ENCODE measurements at places on chromosomes 7 and 10. TPM values are rescaled to one million over a fixed set of nuclear protein-coding genes. Genes with fewer than 3 reads are reported as not detected.

Gene ZNF783
- 17.6 TPM for total RNA-seq

Gene GALNT17
- 1.2 TPM for total RNA-seq

GRCh38 chr7:51601461-51601860 is 284.9 kb upstream of the COBL start:
- no peak for DNase-seq
- H3K27me3 ChIP-seq: no peaks in the 10 kb centered on the region
- no peak overlapping the region for H3K27ac ChIP-seq
- no peak overlapping the region for H3K4me3 ChIP-seq
- H3K36me3 ChIP-seq: no peaks in the 10 kb centered on the region

DNA sequence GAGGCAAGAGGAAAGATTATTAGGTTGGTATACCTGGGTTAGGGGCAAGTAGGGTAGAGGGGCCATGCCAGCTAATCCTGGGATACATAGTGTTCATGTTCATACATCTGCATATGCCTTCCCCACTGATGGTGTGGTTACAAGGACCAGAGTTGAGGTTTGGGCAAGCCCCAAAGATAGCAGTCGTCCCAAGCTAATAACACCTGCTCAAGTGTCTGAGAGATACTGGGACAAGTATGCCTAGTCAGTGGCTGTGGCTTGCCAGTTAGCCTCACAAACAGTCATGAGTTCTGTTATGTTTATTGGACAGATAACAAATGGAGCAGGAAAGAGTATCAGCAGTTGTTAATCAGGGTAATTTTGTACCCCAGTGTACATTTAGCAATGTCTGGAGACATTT is 139.6 kb downstream of the ADAM22 start:
- H3K27ac ChIP-seq: no peak overlapping the region
- DNase-seq: no peak
- H3K36me3 ChIP-seq: no peaks in the 10 kb centered on the region
- no peak overlapping the region for H3K4me3 ChIP-seq
- no peaks in the 10 kb centered on the region for H3K27me3 ChIP-seq
- H3K4me1 ChIP-seq: no peaks in the 10 kb centered on the region

Gene TRIL
- total RNA-seq: 8.2 TPM

- no peak overlapping the region for H3K27ac ChIP-seq
- peak overlapping the region; percentile 57 for H3K4me3 ChIP-seq
- no peaks in the 10 kb centered on the region for H3K27me3 ChIP-seq
- DNase-seq: no peak
- H3K4me1 ChIP-seq: no peaks in the 10 kb centered on the region
- no peaks in the 10 kb centered on the region for H3K36me3 ChIP-seq
These were observed 501 bp downstream of the TFPI2 start for GRCh38 chr7:93890041-93890463.

Gene SKIDA1
- 0.59 TPM for total RNA-seq

DNA sequence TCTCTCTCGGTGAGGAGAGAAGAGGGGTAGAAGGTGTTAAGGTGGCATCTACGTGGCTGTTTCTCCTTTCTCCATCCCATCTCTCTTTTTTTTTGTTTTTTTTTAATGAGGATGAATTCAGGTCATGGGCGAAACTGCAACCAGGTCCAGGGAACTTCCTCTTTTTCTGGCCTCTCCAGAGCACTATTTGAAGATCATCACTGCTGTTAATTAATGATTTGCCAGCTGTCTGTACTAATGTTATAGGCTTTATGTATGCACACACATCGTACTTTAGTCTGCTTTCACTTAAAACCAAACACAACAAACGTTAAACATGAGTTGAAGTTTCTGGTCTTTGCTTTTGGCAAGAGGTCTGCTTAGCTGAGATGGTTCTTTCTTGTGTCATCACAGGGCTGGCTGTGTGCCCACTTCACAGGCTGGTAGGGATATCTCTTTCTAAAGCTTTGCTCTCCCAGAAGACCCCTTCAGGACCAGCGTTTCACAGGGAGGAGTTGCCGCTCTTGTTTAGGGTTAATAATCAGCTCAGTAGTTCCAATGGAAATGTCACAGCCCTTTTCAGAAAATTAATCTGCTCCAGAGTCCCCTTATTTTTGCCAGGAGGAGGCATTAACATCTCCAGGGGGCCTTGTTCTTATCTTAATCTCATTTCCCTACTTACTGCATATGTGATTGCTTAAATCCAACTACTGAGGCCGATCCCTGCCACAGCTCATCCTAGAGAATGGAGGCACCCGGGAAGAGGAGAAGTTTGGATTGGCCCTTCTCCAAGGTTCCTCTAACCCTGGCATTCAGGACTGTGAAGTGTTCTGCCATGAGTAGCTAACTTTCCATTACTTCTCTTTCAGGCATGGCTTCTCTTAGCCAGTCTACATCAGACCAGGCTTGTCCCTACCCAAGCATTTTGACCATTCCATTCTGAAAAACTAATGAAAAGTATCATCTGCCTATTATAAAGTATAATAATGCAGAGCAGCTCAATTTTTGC is 273.9 kb upstream of the NFE2L3 start:
- H3K27ac ChIP-seq: no peak overlapping the region
- no peaks in the 10 kb centered on the region for H3K4me1 ChIP-seq
- no peaks in the 10 kb centered on the region for H3K36me3 ChIP-seq
- DNase-seq: no peak

DNA sequence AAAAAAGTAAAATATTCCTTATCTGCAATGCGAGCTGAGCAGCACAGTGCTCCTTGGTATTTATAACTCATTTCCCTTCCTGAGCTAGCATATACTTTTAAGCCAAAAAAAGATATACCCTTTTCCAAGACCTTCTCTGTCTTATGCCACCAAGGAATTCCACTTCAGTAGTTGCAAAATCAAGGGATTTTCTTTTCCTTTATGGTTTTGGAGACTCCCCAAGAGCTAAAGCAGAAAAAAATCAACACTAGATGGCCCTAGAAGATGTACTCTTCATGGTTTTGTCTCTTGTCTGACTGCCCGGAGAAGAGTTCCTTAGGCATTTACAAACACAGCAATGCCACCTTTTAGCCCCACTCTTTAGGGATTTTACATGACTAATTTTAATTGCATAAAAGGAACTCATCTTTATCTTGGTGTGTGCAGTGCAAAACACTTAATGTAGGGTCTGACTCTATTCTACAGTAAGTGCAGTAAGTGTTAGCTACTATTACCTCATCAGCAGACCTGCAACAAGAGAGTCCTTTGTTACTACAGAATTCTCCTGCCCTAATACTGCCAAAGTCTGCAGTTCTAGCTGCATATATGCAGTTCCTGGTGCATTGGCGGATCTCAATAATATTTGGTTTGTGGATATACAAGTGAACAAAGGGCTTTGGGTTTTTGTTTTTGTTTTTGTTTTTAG is 443.3 kb downstream of the GFRA1 start:
- no peak overlapping the region for H3K27ac ChIP-seq
- no peak overlapping the region for H3K4me3 ChIP-seq
- no peak for DNase-seq

- DNase-seq: no peak
- H3K36me3 ChIP-seq: no peaks in the 10 kb centered on the region
- H3K27ac ChIP-seq: no peak overlapping the region
- H3K27me3 ChIP-seq: no peaks in the 10 kb centered on the region
- H3K4me3 ChIP-seq: no peak overlapping the region
These were observed 256.4 kb downstream of the FZD1 start for GRCh38 chr7:91520645-91521044.

Gene PGAM2
- 0.64 TPM for total RNA-seq

Gene ELAPOR2
- total RNA-seq: 14.4 TPM

- H3K36me3 ChIP-seq: peaks cover 4% of the 10 kb centered on the region
- peak overlapping the region; percentile 4 for H3K4me3 ChIP-seq
- peak overlapping the region; percentile 82 for H3K27ac ChIP-seq
- H3K4me1 ChIP-seq: peaks cover 17% of the 10 kb centered on the region
- no peak for DNase-seq
- H3K27me3 ChIP-seq: no peaks in the 10 kb centered on the region
These were observed 31.2 kb downstream of the XPNPEP1 start for GRCh38 chr10:109892117-109892516.

- no peaks in the 10 kb centered on the region for H3K27me3 ChIP-seq
- no peak overlapping the region for H3K4me3 ChIP-seq
- no peak for DNase-seq
- H3K4me1 ChIP-seq: no peaks in the 10 kb centered on the region
- no peaks in the 10 kb centered on the region for H3K36me3 ChIP-seq
These were observed 188.9 kb upstream of the KMT2E start for GRCh38 chr7:104825099-104825498.

- no peak overlapping the region for H3K27ac ChIP-seq
- no peak for DNase-seq
- no peaks in the 10 kb centered on the region for H3K27me3 ChIP-seq
- H3K36me3 ChIP-seq: no peaks in the 10 kb centered on the region
- H3K4me1 ChIP-seq: no peaks in the 10 kb centered on the region
These were observed 26.8 kb upstream of the TM9SF3 start for GRCh38 chr10:96613576-96613975.

Gene LIPM
- total RNA-seq: not detected

Gene TUBAL3
- total RNA-seq: 1.9 TPM

Gene PTPRZ1
- total RNA-seq: 32.1 TPM

Gene PHKG1
- total RNA-seq: 4.3 TPM

Gene FGFR2
- 62.8 TPM for total RNA-seq

DNA sequence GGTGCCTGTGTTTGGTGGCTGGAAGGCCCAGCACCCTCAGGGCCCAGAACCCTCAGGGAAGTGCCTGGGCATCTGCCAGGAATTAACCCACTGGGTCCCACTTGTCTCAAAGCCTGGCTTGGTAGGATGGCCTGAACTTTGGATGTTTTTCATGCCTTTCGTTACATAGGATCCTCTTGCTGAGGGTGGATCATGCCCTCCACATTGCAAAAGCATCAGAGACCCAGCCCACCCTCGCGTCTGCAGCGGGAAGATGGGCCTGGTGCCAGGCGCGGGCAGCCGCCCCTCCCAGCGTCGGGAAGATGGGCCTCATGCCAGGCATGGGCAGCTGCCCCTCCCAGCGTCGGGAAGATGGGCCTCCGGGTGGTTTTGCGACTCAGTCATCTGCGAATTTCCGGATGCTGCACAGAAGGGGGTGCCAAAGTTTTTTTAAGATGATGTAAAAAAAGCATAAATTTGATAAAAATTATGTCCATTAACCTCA is 51.9 kb upstream of the PRKAR1B start:
- H3K27me3 ChIP-seq: no peaks in the 10 kb centered on the region
- no peaks in the 10 kb centered on the region for H3K4me1 ChIP-seq
- H3K4me3 ChIP-seq: no peak overlapping the region

Gene PTPRN2
- total RNA-seq: 1.6 TPM

Gene ATOH7
- not detected for total RNA-seq

Gene GIMAP6
- total RNA-seq: 13.3 TPM

Gene WNT8B
- not detected for total RNA-seq

DNA sequence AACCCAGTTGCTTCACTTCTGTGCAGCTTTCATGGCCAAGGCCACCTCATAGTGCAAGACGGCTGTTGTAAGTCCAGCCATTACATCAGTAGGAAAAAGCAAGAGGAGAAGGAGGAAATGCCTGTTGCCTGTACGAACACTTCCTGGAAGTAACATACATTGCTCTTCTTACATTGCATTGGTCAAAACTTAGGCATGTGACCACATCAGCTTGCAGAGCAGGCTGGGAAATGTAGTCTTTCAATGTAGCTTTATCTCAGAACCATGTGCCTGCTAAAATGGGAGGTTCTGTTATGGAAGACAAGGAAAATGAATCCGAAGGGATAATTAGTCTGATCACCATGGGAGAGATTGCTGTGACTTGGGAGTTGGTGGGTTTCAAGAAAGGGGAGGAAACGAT is 4.3 kb downstream of the SLC29A3 start:
- no peaks in the 10 kb centered on the region for H3K36me3 ChIP-seq
- H3K4me1 ChIP-seq: peaks cover 2% of the 10 kb centered on the region
- no peaks in the 10 kb centered on the region for H3K27me3 ChIP-seq

DNA sequence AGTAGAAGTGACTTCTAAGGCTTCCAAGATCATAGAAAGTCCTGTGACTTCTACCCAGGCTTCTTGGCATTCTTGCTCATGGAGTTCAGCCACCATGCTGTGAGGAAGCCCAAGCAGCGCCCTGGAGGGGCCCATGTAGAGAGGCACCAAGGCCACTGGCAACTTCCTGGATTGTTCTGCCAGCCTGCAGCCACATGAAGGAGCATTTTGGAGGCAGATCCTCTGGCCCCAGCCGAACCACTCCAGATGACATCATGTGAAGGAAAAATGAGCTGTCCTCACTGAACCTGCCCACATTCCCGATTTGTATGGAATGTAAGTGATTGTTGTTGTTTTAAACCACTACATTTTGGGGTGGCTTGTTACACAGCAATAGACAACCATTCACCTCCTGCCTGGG is 51.5 kb upstream of the MNX1 start:
- no peaks in the 10 kb centered on the region for H3K27me3 ChIP-seq
- H3K4me1 ChIP-seq: no peaks in the 10 kb centered on the region
- H3K27ac ChIP-seq: no peak overlapping the region
- no peaks in the 10 kb centered on the region for H3K36me3 ChIP-seq
- no peak for DNase-seq

DNA sequence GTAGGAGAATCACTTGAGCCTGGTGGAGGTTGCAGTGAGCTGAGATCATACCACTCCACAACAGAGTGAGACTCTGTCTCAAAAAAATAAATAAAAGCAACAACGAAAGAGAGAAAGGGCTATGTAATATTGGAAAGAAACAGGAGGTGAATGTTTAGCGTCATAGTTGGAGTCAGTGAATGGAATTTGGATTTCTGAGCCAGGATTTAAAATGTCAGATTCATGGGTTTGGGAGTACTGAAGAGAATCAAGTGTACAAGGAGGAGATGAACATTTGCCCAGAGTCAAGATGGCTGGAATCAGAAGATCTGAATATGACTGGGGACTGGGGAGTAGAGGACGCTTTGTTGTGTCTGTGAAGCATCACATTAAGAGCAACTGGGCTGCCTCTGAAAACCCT is 366.4 kb downstream of the GALNT17 start:
- H3K36me3 ChIP-seq: no peaks in the 10 kb centered on the region
- H3K27me3 ChIP-seq: no peaks in the 10 kb centered on the region
- DNase-seq: no peak
- H3K27ac ChIP-seq: no peak overlapping the region

Gene EEPD1
- 10.5 TPM for total RNA-seq

Gene TAC1
- total RNA-seq: 0.32 TPM

Gene TMEM209
- 13.8 TPM for total RNA-seq

GRCh38 chr7:144037414-144038035 is 11.2 kb upstream of the OR2A5 start:
- no peak overlapping the region for H3K4me3 ChIP-seq
- H3K27me3 ChIP-seq: no peaks in the 10 kb centered on the region

GRCh38 chr10:33279811-33280602 is 54.5 kb downstream of the NRP1 start:
- no peaks in the 10 kb centered on the region for H3K4me1 ChIP-seq
- no peaks in the 10 kb centered on the region for H3K36me3 ChIP-seq
- DNase-seq: no peak
- no peak overlapping the region for H3K4me3 ChIP-seq
- no peaks in the 10 kb centered on the region for H3K27me3 ChIP-seq

Gene CALD1
- total RNA-seq: 335 TPM

DNA sequence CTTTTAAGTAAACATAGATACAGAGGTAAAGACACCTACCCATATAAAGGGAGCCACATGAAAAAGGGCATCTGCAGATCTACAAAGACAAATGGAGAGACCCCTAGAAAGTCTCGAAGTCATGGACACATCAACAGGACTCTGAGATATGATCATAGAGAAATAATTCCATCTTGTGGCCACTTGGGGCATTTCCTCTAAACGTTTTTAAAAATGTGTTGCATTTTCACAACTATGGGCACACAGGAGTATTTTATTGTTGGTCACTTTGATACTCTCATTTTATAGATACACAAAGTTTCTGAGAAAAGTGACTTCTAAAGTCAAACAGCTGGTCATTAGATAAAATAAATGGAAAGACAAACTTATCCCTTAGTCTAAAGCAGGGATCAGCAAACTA is 87.1 kb downstream of the CRTAC1 start:
- no peaks in the 10 kb centered on the region for H3K36me3 ChIP-seq
- DNase-seq: no peak
- no peak overlapping the region for H3K27ac ChIP-seq
- no peaks in the 10 kb centered on the region for H3K27me3 ChIP-seq
- no peak overlapping the region for H3K4me3 ChIP-seq
